Peyer's patch (tissue), 4 donors: ENCODE measurements at places on chromosomes 5 and 9. TPM values are rescaled to one million over a fixed set of nuclear protein-coding genes. Genes with fewer than 3 reads are reported as not detected.

DNA sequence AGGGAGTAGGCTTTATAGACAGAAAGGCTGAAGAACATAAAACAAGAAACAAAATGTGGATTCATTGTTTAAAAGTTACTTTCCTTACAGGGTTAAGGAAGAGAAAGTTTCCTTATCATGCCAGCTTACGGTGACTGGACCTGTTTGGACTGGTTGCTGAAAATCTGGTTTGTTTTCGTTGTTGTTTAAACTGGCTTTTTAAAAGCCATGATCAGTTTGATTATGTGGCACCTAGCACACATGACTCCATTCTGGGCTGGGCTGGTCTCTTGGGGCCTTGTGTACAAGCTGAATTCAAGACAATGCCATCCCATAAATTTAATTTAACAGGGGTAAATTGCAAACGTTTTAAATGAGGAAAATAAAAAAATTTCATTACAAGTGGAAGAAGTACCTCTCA is 18.4 kb upstream of the ZNF474 start:
- no peak for DNase-seq

MEGF10 gene
- total RNA-seq = not detected

PAEP gene
- not detected for total RNA-seq

CENPK gene
- 9.1 TPM for total RNA-seq

- peak; percentile 77 for DNase-seq
Observed at GRCh38 chr9:98074115-98074990, 17.8 kb downstream of the NANS start.

POLR3G gene
- 0.53 TPM for total RNA-seq

SLC6A19 gene
- 500 TPM for total RNA-seq

DNA sequence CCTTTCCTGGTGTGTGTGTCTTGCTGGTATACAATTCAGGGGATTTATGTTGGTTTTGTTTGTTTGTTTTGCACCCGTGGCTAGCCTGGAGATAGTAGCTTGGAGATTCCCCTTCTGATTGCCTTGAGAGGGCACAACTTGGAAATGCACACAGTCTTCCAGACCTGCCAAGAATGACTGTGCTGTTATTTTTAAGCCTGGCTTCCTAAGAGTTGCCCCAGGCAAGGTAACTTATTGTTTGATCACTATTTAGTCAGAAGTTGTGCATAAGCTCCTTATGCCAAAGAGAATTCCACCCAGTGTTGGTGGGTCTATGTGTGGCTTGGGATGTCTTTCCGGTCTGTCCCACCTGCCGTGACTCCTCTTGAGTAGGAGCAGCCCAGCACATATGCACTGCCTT is 421.9 kb upstream of the KCNN2 start:
- no peak for DNase-seq

- no peak for DNase-seq
Observed at GRCh38 chr5:180910735-180911134, 11.8 kb downstream of the BTNL8 start.

DNA sequence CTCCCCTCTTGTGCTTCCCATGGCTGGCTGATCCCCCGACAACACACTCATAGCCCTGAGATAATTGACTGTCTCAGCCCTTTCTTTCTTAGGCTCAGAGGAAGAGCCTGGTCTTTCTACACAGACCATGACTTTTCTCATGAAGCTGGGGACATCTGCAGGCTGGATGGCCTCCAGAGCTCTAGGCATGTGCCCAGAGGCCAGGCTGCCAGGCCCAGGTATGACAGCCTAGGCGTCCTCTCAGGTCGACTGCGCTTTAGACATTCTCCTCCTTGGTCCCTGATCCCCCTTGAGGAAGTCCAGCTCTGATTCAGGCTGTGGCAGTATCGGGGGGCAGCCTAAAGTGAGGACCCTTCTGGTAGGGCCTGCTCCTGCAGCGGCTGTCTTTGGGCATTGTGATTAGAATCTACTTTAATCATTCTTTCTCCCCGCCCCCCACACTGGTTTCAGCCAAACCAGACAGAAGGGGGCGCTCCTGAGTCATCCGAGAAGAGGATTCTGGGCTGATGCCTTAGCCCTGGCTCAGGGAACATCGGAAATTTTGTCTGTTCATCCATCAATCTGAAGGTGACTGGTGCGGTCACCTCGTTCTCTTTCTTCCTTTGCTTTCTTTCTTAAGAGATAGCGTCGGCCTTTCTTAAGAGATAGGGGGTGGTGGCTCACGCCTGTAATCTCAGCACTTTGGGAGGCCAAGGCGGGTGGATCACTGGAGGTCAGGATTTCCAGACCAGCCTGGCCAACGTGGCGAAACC is 66.5 kb upstream of the HSPA9 start:
- DNase-seq = peak; percentile 81

DNA sequence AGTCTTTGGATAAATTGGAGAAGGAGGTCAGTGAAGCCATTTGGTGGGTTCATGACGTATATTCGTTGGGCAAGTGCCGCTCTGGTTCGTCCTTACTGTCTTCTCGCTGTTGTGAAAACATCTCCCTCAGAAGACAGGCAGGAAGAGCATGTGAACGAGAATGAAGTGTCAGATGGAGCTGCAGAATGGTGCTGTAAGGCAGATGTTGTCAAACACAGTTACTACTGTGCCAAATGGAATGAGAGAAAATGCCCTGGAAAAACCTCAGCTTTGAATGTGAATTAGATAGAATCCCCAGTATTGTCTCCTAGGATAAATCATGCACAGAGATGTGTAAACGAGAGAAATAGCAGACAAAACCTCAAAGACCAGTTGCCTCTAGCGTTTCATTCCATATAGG is 121.5 kb downstream of the CAMK4 start:
- no peak for DNase-seq

ADRB2 gene
- 7.4 TPM for total RNA-seq

DNA sequence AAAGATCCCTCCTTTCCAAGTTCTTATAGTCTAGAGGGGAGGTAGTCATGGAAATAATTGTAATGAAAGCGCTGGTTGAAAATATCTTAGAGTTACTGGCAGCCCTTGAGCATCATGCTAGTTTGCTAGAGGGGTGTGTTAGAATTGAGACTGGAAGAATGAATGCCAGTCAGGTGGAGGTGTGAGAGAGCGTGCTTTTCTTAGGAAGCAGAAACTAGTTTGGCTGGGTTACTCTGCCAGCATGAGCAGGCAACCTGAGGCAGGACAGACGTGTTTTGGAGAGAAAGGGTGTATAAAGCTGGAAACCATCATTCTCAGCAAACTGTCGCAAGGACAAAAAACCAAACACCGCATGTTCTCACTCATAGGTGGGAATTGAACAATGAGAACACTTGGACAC is 43.6 kb upstream of the DHFR start:
- no peak for DNase-seq

ANAPC2 gene
- total RNA-seq = 37.7 TPM

GARIN3 gene
- not detected for total RNA-seq

TNC gene
- 97.4 TPM for total RNA-seq

DNA sequence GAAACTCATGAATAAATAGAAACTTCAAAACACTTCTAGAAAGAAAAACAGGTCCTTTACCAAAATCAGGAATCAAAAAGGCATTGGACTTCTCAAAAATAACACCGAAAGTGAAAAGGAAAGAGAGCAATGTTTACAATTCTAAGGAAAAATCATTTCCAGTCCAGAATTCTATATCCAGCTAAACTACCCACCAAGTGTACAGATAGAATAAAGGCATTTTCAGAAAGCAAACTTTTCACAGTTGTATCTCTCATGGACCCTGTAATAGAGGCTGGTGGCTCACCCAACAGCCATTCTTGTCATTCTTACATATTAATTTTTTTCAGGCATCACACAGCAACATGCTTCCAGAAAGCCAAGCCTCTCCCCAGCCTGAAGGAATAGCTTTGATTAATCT is 63.7 kb downstream of the FOXD1 start:
- DNase-seq = no peak
